ENCODE measurements at places on chromosomes 3 and 15.

DNA sequence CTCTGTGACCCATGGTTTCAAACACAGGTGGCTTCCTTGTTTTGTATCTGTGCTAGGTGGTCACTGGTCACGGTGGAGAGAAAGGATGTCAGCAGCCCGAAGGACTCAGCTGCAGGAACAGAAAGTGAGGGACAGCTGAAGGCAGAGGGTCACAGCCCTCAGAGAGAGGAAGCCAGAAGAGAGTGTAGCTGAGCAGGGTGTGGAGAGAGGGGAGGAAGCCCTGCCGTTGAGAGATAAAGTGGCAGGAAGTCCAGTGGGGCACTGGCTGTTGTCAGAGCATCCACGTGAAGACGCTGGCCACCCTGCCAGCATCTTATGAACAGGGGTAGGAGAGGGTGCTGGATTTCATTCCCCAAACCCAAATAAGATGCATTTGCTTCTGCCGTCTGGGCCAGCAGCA lies 36.9 kb downstream of the LIMD1 start:
- peak; percentile 79 for DNase-seq

DNA sequence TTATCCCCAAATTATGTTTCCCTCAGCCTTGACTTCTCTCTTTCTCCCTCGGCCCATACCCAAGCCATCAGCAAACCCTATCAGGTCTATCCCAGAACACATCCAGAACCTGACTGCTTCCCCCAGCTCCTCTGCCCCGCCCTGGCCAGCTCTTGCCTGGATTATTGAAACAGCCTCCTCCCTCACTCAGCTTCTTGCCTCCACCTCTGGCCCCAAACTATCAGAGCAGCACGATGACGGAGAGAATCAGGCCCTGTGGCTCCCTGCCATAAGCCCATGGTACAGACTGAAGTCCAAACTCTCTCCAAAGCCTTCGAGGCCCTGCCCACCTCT lies 105.3 kb upstream of the LINGO1 start:
- DNase-seq, result no peak

GRCh38 chr3:148101061-148101460 lies 596.6 kb upstream of the AGTR1 start:
- no peak for DNase-seq

DNA sequence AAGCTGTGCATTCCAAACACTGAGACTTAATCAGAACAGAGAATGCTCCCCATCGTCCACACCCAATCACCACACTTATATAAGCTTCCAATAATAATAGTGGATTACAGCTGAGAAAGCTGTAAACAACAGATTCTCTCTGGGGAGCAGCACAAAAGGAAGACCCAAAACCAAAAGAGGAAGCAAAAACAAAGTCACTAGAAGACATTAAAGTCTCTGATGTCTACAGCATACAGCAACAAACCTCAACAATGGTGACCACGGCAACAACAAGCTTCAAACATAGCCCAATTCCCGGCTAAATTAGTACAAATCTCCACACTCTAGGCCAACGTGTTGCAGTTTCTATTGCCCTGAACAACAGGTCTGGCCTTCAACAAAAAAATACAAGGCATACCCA lies 37.7 kb downstream of the ZDHHC23 start:
- DNase-seq, result no peak

DNA sequence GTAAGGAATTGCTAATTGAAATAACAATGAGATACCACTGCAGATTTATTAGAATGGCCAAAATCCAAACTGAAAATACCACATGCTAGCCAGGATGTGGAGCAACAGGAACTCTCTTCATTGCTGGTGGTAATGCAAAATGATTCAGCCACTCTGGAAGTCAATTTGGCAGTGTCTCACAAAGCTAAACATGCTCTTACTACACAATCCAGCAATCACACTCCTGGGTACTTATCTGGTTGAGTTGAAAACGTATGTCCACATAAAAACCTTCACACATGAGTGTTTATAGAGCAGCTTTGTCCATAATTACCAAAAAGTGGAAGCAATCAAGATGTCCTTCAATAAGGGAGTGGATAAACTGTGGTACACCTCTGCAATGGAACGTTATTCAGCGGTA lies 113.3 kb downstream of the SMAD6 start:
- DNase-seq, result no peak

DNA sequence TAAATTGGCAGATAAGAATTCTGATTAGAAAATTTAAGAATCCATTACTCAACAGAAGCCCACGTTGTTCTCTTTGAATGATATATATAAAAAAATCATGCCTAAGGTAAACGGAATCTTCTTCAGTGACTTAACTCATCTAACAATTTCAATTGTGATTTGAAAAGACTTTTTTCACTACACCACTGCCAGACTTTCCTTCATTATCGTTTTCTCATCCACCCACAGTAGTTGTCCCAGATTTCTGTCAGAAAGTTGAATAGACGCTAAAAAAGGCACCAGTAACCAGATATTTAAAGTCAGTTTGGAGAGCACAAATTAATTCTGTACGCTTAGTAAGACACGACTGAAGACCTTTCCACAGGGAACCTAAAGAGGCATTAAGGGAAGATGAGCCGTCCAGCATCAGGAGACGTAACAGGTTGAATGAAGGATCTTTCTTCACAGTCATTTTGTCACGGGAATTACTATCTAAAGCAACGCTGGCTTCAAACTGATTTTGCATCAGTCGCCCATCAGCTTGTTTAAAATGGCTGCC lies 1.3 kb downstream of the HIGD1A start:
- no peak for DNase-seq

DNA sequence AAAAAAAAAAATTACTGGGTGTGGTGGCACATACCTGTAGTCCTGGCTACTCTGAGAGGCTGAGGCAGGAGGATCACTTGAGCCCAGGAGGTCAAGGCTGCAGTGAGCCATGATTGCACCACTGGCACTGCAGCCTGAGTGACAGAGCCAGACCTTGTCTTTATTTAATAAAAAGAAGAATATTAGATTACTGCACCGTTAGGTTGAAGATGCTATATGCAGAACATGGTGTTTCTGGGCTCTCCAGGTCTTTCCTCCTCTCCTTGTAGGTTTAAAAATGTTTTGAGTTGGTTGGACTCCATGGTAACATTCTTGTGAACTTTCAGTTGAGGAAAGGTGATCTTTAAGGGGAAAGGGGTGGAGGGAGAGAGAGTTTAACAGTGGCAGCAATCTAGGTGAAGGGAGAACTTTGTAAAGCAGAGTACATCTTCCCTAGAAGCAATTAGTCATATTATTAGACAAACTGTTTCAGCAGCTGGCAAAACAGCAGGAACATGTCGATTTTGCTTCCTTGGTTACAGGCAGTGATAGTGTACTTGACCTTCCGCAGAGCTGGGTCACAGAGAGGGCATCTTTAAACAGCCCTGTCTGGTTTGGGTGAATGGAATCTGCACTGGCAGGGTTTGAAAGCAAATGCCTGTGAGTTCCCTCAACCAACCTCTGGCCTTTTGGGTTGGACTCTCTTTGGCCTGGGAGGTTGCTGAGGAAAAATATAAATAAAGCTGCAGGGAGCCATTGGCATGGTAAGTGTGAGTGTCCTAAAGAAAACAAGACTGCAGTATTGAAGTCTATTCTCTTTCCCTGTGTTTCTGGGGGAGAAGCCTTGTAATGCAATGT lies 42.8 kb downstream of the NR2C2 start:
- no peak for DNase-seq

- no peak for DNase-seq
Observed at GRCh38 chr3:186625600-186626042, 12.8 kb downstream of the AHSG start.

- DNase-seq, result no peak
Observed at GRCh38 chr3:88478460-88478859, 328.7 kb downstream of the C3orf38 start.
